Sigmoid colon (tissue), 7 donors: ENCODE measurements at places on chromosomes 1 and 21. TPM values are rescaled to one million over a fixed set of nuclear protein-coding genes. Genes with fewer than 3 reads are reported as not detected.

DNA sequence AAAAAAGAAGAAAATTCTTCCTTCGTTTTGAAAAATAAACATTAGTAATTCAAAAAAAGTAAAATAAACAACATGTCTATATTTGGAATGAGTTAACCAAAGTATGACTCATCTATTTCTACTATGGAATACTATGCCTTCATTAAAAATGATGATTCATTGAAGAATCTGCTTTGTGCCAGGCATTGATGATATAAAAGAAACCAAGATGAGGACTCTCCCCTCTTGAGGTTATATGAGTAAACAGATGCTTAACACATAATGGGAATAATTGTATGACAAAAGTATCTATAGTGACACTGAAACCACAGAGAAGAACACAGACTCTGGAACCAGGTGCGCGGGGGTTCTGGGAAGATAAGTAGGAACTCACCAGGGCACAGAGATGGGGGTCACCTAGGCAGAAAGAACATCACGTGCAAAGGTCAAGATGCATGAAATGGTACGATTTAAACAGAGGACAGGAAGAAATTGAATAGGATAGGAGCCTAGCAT is 18.8 kb downstream of the ELF3 start:
- H3K36me3 ChIP-seq: no peaks in the 10 kb centered on the region
- H3K4me1 ChIP-seq: no peaks in the 10 kb centered on the region
- DNase-seq: no peak
- no peaks in the 10 kb centered on the region for H3K27me3 ChIP-seq
- H3K27ac ChIP-seq: no peak overlapping the region
- H3K4me3 ChIP-seq: no peak overlapping the region

SLAMF9 gene
- total RNA-seq: not detected

DNA sequence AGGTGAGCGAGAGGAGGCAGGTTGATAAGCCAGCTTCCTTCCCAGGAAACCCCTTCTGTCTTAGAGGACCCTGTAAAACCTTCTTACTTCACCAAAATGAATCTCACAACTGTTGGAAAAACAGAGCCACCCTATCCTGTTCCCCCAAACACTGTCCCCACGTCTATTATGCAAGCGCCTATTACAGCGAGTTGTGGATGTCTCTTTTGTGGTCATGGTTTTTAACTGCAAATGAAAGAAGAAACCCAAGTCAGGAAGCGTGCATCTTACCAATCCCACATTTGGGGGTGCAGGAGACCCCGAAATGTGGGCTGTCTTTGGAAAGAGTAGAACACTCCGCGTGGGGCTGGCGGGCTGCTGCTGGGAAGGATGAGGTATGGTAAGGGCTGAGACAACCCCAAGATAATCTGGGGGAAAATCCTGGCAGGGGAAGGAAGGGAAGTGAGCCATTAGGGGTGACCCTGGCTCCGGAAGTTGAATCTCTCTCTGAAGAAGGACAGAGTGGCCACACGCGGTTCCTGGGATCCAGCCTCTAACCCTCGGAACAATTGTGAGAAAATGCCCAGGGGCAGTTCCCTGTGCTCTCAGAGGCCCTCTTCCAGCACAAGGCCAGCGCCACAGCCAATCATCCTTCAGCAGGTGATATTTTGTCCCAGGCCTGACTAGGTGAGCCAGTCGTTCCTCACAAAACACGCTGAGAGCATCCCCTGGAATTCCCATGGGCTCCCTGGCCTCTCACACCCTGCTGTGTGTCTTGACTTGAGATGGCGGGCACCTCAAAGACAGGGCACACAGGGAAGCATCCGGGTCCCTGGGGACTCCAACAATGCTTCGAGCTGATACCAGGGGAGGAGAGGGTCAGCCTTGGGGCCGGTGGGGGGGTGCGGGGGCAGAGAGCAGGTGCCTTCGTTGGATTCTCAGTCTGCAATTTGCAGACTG is 168.5 kb upstream of the IRF2BP2 start:
- no peaks in the 10 kb centered on the region for H3K4me1 ChIP-seq
- no peak overlapping the region for H3K27ac ChIP-seq
- no peak overlapping the region for H3K4me3 ChIP-seq
- no peaks in the 10 kb centered on the region for H3K36me3 ChIP-seq
- peak; percentile 76 for DNase-seq

GRCh38 chr1:19374083-19374801 is 62.1 kb downstream of the SLC66A1 start:
- peaks cover 23% of the 10 kb centered on the region for H3K36me3 ChIP-seq
- no peaks in the 10 kb centered on the region for H3K27me3 ChIP-seq
- no peak overlapping the region for H3K4me3 ChIP-seq

- no peaks in the 10 kb centered on the region for H3K27me3 ChIP-seq
- peaks cover 11% of the 10 kb centered on the region for H3K4me1 ChIP-seq
- H3K27ac ChIP-seq: no peak overlapping the region
- no peak overlapping the region for H3K4me3 ChIP-seq
- DNase-seq: no peak
Observed at GRCh38 chr1:208264469-208265121, 20.4 kb upstream of the PLXNA2 start.

DNA sequence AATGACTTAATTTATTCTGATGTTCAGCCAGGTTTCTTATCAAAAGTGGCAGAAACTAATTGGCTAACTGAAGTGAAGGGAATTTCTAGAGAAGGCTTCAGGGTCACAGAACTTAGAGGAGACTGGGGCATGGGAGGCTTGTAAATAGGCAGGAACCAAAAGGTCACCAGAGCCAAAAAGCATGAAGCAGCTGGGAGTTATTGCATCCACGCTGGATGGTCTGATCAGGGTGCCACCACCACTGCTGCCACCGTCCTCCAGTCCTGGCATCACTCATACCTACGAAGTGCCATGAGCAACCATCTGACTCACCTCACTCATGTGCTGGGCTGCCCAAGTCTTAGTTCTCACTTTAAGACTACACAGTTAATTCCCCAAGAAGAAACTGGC is 82.5 kb upstream of the DPH5 start:
- no peak for DNase-seq
- no peaks in the 10 kb centered on the region for H3K27me3 ChIP-seq
- no peaks in the 10 kb centered on the region for H3K4me1 ChIP-seq
- no peaks in the 10 kb centered on the region for H3K36me3 ChIP-seq
- H3K4me3 ChIP-seq: no peak overlapping the region
- no peak overlapping the region for H3K27ac ChIP-seq

DNA sequence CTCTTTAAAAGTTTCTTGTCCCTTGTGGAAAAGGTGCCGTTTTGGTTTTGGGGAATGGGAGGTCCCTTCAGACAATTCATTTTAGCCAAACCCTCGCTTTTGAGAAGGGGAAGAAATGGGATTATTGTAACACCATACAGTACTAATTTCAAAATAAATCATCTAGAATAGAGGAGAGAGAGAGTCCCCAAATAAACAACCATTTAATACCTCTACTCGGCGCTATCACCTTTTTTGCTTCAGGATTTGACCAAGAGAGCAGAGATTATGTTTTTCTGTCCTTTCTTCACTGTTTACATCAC is 770 bp upstream of the RC3H1 start:
- H3K27me3 ChIP-seq: no peaks in the 10 kb centered on the region
- peak overlapping the region; percentile 72 for H3K4me3 ChIP-seq
- H3K36me3 ChIP-seq: no peaks in the 10 kb centered on the region
- DNase-seq: no peak
- peak overlapping the region; percentile 97 for H3K27ac ChIP-seq
